ENCODE measurements at places on chromosomes 5 and 9.

DNA sequence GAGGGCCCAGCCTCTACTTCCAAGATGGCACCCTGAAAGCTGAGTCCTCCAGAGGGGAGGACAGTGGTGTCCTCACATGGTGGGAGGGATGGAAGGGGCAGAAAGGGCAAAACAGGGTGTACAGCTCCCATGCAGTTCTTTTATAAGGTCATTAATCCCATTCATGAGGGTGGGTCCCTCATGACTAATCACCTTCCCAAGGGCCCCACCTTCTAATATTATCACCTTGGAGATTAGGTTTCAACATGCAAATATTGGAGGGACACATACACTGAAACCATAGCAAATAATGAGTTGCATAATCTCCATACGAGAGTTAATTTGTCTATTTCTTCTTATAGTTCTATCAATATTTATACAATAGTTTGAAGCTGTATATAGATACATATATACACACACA is 5.8 kb upstream of the ZBTB43 start:
- DNase-seq = no peak

DNA sequence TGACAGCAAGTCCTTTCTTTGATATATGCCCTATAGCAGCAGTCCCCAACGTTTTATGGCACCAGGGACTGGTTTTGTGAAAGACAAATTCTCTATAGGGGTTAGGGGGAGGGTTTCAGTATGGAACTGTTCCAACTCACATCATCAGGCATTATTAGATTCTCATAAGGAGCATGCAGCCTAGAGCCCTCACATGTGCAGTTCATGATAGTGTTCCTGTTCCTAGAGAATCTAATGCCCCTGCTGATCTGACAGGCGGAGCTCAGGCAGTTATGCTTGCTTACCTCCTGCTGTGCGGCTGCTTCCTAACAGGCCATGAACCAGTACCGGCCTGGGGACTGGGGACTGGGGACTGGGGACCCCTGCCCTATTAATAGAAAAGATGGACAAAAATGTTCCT is 2.7 kb upstream of the RAPGEF6 start:
- DNase-seq = no peak

- no peak for DNase-seq
These were observed 64.8 kb downstream of the UNC13B start for GRCh38 chr9:35226651-35227050.

- DNase-seq = no peak
These were observed 192.0 kb downstream of the PIK3R1 start for GRCh38 chr5:68407311-68408239.

DNA sequence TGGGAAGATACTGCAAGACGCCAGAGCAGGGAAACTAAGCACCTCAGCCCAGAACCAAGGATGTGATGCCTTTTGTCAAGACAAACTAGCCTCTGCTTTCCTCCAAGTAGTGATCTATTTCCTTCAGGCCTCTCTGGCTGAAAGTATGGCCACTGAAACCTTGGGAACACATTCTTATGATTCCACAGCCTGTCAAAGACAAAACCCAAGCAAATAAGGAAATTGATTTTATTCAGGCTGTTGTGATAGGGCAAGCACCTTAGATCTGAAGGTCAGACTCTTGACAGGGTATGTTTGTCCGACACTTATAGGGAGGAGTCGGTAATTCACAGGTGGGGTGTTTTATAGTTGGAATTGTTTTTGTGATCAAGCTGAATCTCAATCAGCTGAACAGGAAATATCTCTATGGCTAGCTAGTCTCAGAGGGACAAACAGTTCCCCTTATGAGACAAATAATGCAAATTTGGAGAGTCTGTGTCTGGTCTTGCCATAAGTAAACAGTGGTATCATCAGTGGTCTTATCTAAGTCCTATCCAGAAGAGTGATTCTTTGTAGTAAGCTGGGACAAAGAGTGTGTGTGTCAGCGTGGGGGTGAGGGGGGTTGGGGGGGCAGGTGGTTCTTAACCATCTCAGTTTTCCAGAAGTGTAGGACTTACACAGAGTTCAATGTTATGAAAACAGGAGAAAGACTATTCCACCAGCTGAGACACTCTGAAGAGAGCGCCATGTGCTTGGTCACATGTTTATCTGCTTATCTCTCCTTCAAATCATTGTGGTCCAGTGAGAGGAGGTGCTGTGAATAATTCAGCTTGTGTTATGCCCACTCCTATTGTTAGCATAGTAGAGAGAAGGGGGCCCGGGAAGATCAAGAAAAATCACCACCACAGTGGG is 6.7 kb upstream of the ZCCHC10 start:
- no peak for DNase-seq

DNA sequence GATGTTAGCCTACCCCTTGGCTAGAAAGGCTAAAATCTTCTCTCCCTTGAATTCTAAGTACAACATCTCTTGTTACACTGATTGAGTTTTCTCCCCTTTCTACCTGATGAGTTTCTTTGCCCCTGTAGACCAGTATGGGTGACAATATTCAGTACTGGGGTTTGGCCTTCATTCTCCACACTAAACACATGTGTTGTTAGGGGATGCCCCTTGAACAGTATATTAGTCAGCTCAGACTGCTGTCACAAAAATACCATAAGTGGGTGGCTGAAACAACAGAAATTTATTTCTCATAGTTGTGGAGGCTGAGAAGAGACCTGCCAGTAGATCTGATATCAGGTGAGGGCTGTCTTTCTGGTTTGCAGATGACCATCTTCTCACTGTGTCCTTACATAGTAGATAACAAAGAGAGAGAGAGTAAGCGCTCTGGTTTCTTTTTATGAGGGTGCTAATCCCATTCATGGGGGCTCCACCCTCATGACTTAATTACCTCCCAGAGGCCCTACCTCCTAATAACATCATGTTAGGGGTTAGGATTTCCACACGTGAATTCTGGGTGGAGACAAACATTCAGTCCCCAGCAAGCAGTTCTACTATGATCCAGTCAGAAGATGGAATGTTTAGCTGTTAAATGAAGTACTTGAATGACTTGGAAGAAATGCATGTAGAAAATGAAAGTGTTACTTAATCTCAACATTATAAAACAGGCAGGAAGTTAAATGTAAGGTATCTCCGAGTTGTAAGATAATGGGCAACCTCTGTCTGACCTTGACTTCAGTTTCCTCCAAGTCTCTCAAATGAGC is 17.5 kb downstream of the VLDLR start:
- no peak for DNase-seq

DNA sequence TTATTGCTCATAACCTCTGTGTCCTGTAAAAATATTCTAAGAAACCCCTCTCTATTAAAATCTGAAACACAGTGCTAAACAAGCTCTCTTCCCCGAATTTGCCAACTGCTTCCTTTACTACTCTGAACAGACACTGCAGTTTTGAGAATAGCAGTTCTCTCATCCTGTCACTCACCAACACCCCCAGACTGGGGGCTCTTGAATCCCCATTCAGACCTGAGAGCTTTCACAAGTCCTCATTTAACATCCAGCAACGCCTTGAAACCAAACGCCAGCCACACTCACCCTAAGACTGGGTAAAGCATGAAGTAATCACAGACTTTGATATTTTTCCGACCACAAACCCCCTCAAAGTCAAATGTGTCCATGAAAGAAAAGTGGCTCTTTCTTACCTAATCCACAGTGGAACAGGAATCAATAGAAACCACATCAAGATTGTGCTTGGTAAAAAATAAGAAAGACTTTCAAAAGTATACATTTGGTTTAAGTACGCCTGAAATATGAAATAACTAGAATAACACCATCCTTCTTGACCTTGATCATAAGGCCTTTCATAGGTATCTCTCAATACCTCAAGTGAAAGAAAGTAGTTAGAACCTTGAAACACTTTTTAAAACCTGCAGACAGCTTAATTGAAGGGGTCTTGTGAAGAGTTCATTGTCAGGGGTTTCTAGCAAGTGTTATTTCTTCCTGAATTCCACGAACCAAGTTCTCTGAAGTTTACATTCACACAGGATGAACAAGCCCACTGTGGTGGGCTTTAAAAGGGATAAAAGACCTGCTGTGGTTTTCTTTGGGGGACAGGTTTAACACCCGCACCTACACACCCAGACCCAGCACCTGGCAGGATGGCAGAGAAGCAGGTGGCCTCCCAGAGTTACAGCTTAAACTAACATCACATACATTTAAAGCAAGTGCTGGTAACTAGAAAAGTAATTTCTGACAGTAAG is 412.6 kb downstream of the MLLT3 start:
- DNase-seq = no peak

DNA sequence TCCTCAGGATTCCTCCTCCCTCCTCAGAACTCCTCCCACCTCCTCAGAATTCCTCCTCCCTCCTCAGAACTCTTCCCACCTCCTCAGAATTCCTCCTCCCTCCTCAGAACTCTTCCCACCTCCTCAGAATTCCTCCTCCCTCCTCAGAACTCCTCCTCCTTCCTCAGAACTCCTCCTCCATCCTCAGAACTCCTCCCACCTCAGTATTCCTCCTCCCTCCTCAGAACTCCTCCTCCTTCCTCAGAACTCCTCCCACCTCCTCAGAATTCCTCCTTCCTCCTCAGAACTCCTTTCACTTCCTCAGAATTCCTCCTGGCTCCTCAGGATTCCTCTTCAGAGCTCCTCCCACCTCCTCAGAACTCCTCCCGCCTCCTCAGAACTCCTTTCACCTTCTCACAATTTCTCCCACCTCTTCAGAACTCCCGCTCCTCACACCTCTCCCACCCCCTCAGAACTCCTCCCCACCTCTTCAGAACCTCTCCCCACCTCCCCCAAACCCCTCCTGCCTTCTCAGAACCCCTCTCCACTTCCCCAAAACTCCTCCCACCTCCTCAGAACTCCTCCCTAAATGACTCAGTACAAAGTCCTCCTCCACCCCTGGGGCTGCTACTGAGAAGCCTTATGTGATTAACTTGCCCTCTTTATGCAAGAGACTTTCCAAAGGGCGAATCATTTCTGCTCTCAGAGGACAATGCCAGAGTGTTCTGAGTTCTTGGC is 23.2 kb downstream of the SLC46A2 start:
- peak; percentile 78 for DNase-seq

GRCh38 chr9:77811832-77812231 is 163.7 kb upstream of the GNA14 start:
- DNase-seq = no peak
